ENCODE measurements at places on chromosomes 6 and 20.

- DNase-seq: no peak
Observed at GRCh38 chr6:21111093-21111725, 482.3 kb upstream of the SOX4 start.

- DNase-seq: no peak
Observed at GRCh38 chr6:124073820-124074587, 270.3 kb downstream of the NKAIN2 start.

- DNase-seq: no peak
Observed at GRCh38 chr20:38874460-38875174, 51.6 kb upstream of the FAM83D start.

- no peak for DNase-seq
Observed at GRCh38 chr20:43028470-43028869, 161.2 kb downstream of the PTPRT start.

- DNase-seq: no peak
Observed at GRCh38 chr6:70520575-70520974, 46.2 kb upstream of the SDHAF4 start.

DNA sequence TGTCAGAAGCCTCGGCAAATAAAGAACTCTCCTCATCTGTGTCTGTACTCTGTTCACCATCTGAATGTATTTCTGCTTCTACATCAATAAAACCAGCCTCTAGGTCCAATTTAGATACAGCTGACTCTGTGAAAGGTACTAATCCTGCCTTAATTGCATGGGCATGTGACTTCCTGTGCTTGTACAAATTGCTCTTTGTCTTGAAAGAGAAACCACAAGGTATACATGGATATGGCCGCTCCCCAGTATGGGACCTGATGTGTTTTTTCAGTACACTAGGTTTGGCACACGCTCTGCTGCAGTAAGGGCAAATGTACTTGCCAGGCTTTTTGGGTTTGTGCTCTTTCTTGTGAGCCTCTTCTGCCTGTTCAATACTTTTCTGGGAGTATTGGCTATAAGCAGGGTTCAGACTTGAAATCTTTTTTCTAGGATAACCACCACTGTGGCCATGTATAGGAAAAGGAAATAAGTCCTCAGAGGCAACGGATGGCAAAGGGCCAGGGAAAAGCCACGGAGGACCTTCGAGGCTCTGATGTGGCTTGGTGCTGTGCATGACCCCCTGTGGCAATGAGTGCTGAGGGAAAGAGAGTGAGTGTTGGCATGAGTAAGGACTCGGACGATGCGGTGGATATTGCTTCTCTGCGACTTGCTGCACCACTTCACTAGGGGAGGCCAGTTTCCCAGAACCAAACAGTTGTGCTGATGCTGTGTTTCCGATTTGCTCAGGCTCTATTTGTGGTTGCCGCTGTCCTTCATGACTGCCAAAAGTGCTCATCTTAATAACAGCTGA is 170.9 kb downstream of the HIVEP2 start:
- no peak for DNase-seq

DNA sequence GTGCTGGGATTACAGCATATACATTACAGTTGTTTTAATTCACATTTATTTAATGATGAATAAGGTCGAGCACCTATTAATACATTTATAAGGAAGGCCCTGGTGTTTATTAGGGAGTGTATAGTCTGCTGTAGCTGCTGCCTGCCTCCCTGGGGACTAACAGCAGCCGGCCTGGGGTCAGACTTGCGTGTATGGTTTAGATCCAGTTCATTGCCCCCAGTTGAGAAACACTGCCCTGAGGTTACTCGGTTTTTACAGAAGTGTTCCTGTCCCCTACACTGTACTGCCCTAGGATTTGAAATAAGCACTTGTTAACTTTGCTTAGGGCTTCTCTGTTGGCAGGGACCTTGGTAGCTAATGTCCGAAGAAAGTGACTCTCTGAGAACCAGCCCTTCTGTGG is 4.0 kb downstream of the TTPAL start:
- DNase-seq: no peak

GRCh38 chr6:165441181-165441580 is 131.8 kb upstream of the C6orf118 start:
- DNase-seq: no peak

DNA sequence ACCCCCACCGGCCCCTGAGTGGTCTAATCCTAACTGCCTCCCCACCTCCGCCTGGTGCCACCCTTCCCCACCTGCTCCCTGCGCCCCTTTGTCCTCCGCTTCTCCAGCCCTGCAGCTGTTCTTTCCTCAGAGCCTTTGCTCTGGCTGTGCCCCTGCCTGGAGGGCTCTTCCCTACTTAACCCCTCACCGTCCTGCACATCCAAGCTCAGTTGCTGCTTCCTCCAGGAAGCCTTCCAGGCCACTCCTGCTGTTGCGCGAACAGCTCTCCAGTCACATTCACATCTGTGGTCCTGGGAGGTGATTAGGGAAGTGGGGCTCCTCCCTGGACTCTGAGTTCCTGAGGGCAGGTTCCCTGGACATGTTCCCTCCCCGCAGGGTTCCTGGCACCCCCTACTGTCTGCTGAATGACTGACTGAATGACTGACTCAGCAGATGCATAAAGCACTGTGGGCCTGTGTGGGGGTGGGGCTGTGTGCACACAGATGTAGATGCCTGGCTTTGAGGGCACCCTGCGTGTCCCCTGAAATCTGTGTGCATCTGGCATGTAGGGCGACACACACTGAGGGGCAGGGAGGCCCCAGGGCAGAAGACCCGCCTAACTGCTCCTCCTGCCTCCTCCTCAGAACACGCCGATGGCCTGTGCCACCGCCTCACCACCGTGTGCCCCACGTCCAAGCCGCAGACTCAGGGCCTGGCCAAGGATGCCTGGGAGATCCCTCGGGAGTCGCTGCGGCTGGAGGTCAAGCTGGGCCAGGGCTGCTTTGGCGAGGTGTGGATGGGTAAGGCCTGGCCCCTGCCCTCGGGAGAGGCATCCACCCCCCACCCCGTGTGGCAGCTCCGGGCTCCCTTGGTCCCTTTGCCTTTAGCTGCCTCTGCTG is 51.4 kb downstream of the SRC start:
- no peak for DNase-seq

GRCh38 chr20:19511931-19512330 is 246.1 kb upstream of the RIN2 start:
- no peak for DNase-seq

DNA sequence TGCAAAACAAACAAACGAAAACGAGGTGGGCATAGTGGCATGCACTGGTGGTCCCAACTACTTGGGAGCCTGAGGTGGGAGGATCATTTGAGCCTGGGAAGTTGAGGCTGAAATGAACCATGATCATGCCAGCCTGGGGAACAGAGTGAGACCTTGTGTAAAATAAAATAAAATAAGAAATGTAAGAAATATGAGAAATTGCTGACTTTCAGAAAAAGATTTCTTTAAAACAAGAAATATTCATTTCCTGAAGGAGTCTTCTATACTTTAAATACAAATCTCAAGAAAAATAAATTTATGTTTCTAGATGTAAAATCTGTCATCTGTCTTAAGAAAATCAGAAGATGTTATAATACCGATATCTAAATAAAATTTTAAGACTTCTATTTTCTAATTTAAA is 96.7 kb upstream of the ENPP5 start:
- DNase-seq: no peak

GRCh38 chr6:10250655-10251220 is 164.1 kb downstream of the TFAP2A start:
- DNase-seq: no peak

- no peak for DNase-seq
Observed at GRCh38 chr6:28436404-28436803, 6.9 kb downstream of the ZSCAN23 start.

DNA sequence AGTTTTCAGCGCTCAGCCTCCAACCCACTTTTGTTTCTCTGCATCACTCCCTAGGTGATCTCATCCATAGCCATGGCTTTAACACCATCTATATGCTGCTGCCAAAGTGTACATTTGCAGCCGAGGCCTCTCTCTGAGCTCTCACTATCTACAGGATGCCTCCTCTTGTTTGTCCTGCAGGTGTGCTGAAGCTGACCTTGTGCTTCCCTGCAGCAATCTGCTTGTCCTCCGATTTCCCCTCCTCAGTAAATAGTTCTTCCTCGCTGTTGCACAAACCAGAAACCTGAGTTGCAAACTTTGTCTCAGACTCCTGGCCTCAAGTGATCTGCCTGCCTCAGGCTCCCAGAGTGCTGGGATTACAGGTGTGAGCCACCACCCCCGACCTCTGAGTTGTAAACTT is 3.7 kb upstream of the TXNDC5 start:
- DNase-seq: no peak

DNA sequence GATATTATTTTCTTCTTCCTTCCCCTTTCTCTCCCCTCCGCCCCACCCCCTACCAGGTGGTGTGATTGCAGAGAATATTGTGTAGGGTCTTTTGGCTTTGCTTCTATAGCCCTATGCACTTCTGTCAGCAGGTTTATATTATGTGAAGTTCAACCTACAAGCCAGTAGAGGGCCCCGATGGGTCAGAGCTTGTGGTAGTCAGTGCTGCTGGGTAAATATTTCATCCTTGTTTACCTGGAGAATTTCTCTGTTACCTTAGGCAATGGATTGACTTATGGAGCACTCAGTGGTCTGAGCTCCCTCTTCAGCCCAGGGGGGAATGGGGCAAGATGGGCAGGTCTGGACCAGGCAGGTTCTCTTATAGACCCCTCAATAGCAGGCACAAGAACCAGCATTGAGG is 720.9 kb downstream of the GRIK2 start:
- no peak for DNase-seq

GRCh38 chr20:36878941-36879340 is 3.0 kb downstream of the TLDC2 start:
- DNase-seq: no peak

DNA sequence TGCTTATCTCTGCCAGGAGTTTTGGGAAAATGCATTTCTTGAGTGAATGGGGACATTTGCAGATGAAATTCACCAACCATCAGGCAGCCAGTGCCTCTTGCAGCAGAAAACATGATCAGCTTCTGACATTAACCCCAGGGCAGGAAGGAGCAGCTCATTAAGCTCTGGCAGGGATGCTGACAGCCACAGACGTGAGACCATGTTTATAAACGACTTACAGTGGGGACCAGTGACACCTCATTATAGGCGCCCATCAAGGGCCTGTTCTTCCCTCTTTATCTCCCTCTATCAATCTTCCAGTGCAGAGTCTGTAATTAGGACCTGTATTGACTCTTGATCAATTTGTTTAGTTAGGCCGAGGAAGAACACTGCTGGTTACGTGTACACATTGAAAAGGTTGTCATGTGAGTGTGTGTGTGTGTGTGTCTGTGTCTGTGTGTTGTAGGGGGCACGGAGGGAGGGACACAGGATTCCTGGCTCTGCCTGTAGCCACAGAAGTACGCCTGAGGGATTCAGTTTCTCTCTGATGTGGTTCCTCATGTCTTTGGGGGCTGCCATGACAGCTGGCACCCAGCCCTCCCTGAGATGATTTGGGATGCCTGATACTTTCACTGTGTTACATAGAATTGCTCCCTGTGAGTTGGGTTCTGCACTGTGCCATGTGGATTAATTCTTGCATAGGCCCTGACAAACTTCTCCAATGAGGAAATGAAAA is 428.4 kb upstream of the CHD6 start:
- no peak for DNase-seq

- DNase-seq: no peak
Observed at GRCh38 chr6:139284789-139285188, 7.0 kb downstream of the TXLNB start.
